ENCODE measurements at places on chromosomes 12 and 14.

GRCh38 chr14:85501751-85502150 lies 28.2 kb upstream of the FLRT2 start:
- no peak for DNase-seq

DNA sequence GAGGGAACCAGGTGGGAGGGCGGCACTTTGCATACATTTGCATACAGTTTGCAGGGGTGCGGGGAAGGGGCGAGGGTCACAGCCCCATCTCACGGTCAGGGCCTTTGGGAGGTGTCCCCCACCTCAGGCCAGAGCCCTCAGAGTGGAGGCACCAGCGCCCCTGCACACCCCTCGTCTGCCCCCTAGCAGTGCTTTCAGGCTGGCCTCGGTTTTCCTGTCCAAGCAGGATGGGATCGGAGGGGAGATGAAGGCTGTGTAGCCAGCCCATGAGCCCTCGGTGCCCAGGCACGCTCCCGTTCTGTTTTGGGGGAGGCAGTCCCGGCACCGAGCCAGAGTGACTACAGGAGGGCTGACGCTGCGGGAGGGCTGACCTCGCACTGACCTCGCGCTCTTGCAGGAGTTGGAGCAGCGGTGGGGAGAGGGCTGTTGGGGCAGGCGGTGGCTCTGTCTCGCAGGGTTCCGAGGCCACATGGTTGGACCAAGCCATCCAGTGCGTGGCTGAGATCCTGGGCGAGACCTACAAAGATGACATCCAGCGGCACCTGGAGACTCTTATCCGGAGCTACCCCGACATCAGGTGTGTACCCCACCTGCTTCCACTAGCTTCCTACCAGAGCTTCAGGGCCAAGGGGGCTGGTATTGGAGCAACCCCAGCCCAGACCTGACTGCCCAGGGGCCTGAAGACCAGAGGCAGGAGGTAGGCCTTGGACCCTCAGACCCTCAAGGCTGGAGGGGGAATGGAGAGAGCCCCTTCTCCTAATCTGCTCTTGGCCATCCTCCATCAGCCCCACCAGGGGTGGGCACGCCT lies 13.6 kb downstream of the EXOC3L4 start:
- peak; percentile 72 for DNase-seq

DNA sequence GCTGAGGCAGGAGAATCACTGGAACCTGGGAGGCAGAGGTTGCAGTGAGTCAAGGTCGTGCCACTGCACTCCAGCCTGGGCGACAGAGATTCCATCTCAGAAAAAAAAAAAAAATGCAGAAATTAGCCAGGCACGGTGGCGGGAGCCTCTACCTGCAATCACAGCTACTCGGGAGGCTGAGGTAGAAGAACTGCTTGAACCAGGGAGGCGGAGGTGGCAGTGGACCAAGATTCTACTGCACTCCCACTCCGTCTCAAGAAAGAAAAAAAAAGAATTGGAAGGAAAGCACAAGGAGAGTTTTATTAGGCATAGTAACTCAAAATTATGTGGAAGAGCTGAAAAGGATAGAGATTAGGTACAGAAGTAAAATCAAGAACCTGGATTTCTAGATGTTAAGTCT lies 20.8 kb upstream of the AMHR2 start:
- DNase-seq: no peak

DNA sequence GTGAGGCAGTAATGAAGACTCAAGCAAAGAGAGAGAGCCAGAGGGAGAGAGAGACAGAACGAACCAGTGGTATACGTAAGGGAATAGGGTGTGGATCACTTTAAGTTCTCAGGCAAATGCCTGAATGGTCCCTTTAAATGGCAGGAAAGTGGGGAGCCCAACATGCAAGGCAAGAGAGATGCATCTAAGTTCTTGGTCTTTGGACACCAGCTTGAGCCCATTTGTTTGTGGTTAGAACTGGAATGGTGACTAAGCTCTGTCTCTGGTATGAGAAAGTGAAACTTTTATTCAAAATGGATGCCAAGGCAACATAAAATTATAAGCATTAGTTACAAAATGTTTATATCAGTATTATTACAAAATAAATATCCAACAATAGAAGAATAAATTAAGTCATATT lies 192.2 kb upstream of the ALG10 start:
- no peak for DNase-seq

DNA sequence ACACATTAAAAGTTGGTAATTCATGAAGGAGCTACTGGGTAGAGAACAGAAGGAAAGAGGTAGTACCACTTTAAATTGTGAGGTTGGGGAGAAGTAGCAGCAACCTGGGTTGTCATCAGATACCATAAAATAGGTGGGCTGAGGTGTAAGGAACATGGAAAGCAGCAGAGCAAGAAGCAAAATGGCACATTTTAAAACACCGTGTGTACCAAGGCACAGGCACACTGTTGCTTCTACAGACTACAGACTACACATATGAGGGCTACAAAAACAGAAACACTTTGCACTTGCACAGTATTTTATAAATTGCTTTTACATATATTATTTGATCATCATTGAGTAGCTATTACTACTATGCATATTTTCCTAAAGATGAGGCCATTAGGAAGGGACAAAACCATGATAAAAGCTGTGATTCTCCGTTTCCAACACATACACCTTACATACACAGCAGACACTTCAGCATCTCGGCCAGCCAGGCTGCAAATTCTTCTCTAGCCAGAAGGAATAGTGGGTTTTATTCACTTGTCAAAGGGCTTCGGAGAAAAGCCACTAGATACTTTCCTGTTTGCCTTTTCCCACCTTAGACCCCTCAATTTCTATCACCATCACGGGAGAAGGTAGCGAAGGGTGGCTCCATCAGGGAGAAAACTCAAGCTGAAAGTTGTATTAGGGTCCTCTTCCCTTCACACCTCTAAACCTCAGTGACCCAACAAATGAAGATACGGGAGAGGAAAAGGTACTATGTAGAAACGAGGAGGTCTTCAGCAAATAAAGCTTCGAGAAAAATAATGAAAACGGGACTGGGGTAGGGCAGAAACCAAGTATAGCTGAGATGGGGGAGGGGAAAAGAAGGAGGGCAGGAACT lies 1.6 kb downstream of the PYM1 start:
- DNase-seq: no peak

DNA sequence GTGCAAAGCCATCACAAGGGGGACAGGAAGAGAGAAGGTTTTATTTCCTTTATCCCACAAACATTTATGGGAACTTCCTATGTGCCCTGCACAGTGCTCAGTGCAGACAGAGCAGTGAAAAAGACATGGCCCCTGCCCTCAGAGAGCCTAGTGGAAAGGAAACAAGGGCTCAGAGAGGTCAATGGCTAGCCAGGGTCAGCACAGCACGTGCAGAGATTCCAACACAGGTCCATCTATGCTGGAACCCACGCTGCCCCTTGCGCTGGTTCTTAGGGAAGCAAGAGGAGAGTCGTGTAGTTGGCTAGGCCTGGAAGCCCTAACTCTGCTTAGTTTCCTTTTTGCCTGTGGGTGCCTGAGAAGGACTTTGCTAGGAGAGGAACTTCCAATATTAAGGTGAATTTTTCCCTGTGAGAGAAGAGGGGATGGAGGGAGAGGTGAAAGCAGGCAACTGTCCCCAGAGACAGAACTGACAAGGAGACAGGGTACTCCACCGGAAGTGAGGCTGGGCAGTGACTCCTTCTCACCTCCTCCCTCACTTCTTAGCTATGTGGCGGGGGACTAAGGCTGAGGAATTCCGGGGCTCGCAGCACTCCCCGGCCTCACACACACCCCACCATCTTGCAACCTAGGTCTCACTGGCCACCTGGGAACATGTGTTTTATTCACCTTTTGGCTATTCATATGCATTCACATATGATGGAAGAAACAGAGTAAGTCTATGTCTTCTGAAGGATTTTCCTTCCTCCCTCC lies 12.1 kb upstream of the GPX2 start:
- no peak for DNase-seq

DNA sequence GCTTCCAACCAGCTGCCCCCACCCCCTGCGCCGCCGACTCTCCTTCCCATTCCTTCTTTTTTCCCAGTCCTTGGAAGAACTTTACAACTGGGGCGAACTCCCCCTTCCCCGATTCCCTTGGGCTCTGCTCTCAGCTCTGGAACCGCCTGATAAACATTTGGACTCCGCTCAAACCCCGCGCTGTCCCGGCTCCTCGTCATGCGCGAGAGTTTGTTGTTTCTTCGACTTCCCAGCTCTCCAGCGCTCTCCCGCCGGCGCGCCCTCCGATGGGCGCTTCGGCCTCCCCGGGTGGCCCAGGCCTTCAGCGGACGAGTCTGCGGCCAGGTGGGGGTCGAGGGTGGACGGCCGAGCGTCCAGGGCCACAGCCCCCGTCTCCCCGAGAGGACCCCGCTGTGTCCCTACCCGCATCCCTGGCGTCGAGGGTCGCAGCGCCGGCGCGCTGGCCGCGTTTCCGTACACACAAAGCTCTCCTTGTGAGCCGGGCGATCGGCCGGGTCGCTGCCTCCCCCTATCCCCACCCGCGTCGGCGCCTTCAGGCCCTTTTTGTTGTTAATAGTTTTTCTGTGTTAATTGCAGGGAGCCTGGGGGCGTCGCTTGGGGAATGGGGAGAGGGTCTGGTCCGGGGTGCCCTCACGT lies 847 bp downstream of the MMP14 start:
- DNase-seq: no peak

- no peak for DNase-seq
These were observed 218.8 kb downstream of the DAD1 start for GRCh38 chr14:22370084-22370847.

GRCh38 chr12:57133013-57133569 lies 4.8 kb downstream of the LRP1 start:
- no peak for DNase-seq

DNA sequence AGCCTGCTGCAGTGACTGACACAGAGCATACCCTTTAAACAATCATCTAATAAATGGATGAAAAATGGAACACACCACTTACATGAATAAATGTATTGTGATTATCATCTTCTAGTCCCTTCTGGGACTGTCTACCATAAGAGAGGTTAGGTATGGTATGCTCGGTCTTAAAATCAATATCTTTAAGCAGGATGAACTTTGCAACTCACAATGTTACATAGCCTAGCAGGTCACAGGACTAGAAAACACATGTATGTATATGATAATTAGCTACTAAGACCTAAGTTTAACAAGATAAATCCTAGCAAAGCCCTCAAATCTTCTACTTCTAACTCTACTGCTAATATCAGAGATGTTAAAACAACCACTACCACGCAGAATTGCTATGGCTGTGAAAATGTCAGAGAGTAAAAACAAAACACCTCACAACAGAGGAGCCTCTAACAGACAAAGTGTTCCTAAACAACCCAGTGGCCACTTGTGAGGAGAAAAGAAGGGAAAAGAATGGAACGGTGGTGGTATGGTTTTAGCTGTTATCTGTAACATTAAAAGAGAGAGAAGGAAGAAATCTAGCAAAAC lies 139.4 kb downstream of the STXBP6 start:
- no peak for DNase-seq

DNA sequence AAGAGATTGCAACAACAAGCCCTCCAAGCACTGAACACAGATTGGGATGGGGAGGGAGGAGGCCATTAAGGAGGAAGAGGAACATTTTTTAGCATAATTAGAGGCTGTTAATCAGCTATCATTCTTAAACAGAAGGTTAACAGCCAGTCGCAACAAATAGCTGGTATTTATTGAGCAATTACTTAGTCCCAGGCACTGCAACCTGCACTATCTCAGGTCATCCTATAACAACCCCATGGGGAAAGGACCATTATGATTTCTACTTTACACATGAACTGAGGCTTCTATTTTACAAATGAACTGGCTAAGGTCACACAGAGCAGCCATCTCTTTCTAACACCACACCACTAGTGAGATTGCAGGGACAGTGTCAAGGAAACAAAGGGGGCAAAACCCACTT lies 10.4 kb downstream of the RAB35 start:
- DNase-seq: no peak

DNA sequence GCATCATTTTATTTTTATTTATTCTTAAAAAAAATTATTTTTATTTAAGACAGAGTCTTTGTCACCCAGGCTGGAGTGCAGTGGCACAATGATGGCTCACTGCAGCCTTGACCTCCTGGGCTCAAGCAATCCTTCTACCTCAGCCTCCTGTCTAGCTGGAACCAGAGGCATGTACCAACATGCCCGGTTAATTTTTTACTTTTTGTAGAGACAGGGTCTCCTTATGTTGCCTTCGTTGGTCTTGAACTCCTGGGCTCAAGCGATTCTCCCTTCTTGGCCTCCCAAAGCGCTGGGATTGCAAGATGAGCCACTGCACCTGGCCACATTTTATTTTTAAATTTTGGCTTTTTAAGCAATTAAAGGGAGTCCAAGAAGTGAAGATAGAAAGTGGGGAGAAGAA lies 21.4 kb downstream of the TTC6 start:
- no peak for DNase-seq

DNA sequence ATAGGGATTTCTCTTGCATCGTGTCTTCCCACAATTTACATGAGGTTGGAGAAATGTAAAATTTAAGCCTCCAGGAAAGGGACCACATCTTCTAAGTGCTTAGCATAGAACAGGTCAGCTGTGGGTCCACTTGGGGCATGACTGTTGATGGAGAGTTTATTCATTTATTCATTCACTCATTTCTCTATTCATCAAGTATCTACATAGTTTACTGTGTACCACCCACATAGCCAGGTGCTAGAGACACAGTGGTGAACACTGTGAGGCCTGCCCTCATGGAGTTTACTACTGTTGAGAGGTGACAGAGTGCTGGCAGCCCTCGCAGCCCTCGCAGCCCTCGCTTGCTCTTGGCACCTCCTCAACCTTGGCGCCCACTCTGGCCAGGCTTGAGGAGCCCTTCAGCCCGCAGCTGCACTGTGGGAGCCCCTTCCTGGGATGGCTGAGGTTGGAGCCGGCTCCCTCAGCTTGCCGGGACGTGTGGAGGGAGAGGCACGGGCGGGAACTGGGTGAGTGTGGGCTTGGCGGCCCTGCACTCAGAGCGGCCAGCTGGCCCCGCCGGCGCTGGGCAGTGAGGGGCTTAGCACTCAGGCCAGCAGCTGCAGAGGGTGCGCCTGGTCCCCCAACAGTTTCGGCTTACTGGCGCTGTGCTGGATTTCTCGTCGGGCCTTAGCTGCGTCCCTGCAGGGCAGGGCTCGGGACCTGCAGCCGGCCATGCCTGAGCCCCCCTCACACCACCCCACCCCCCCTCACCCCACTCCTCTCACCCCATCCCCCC lies 1.7 kb upstream of the JPH4 start:
- no peak for DNase-seq

GRCh38 chr14:59213368-59214315 lies 25.2 kb downstream of the DAAM1 start:
- DNase-seq: no peak

DNA sequence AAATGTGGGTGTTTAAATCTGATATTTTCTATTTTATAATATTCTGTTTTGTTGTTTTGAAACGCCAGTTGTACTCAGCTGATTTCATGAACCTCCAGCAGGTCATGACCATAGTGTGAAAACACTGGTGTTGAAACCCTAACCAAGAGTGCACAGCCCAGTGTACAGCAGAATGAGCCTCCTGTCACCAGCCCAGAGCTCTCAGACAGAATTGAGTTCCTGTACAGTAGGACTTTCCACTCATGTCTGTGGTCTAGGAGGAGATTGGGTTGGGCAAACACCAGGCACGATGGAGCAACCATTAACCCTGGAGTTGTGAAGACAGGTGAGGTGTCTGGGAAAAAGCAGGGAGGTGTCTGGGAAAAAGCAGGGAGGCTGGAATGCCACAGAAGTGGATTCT lies 908.8 kb downstream of the VRK1 start:
- no peak for DNase-seq

Measured in A549 (cell line).